ENCODE measurements at places on chromosomes 4 and X.
A peak's percentile ranks its signal among the peaks of the same experiment; 100 is the strongest.

GRCh38 chrX:24982306-24982965 lies 33.3 kb downstream of the ARX start:
- DNase-seq = no peak

DNA sequence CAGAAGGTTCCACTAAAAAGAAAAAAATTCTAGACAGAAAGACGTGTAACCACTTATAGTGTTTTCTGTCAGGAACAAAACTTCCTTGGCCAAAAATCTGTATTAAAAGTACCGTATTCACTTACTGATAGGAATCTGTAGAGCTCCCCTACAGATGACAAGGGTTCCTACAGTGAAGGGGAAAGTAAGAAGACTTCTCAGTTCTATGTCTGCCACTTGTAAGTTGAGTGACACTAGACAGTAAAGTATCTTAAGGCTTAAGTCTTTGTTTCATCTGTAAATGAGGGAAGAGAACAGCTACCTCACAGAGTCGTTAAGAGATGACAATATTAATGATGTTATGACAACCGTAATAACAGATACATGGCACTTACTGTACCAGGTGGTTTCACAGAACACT lies 3.3 kb downstream of the COQ2 start:
- no peak for DNase-seq

GRCh38 chr4:11773798-11774197 lies 345.1 kb upstream of the HS3ST1 start:
- DNase-seq = no peak

DNA sequence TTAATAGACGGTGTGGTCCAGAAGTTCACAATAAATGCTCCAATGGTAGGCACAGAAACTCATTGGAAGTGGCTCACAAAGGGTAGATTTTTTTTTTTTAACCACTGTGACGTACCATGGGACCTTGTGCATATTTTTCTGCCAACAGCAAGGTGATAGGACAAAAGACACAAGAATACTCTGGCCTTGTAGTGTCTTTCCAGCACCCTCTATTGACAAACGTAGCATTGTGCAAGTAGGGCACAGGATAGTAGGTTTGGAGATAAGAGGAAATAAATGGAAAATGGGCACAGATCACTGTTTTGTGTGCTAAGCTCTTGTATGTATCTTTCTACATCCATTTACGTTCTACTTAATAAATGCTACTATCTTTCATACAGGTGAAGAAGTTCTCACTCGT lies 2054.9 kb downstream of the PCDH7 start:
- DNase-seq = no peak

- DNase-seq = peak; percentile 74
Measured at GRCh38 chrX:38803588-38804431, 2.6 kb downstream of the MID1IP1 start.

- no peak for DNase-seq
Measured at GRCh38 chr4:159765382-159765781, 662.5 kb downstream of the RAPGEF2 start.

DNA sequence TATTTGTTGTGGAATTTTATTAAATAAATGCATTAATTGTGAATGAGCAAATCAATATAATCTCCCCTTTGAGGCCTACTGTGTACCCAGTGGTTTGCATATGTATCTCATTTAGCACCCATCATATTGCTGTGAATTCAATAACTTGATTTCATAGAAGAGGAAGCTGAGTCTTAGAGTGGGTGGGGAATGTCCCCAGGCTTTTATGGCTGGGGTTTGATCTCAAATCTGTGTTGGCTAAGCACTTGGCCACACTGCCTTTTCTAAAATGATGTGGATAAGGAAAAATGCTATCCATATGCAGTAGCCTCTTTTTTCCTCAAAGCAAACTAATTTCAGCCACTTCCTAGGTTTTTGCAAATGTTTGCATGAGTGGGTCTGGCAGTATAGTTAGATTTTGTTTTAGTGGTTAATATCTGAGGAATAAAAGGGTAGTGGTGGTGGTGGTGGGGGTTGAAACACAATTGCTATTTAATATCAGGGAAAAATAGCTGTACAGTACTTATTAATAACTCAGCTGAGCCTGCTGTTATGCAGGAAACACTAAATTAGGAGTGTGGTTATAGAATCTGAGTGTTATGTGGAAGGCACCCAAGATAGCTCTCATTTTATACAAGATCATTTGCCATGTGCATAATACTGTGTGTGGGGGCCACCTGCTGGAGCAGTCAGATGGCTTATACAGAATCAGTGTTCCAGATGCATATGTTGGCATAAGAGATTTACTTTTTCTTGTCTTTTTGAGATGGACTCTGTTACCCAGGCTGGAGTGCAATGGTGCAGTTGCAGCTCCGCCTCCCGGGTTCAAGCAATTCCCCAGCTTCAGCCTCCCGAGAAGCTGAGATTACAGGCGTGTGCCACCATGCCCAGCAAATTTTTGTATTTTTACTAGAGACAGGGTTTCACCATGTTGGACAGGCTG lies 108.0 kb downstream of the TMEM131L start:
- DNase-seq = no peak

DNA sequence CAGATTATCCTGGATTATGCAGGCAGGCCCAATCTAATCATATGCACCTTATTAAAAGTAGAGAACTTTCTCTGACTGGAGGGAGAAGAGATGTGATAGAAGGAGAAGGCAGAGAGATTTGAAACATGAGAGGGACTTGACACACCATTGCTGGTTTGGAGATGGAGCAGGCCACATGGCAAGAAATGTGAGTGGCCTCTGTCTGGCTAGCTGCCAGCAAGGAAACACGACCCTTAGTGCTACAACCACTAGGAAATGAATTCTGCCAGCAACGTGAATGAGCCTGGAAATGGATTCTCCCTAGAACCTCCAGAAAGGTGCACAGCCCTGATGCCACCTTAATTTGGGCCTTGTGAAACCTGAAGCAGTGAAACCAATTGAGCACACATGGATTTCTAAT lies 79.5 kb upstream of the MBNL3 start:
- no peak for DNase-seq

GRCh38 chr4:173736840-173737239 lies 206.8 kb upstream of the HAND2 start:
- DNase-seq = no peak

Data from C1 segment of cervical spinal cord (tissue), 14 donors.